Occipital lobe (tissue), 3 donors: ENCODE measurements at places on chromosomes 3 and 15.

DNA sequence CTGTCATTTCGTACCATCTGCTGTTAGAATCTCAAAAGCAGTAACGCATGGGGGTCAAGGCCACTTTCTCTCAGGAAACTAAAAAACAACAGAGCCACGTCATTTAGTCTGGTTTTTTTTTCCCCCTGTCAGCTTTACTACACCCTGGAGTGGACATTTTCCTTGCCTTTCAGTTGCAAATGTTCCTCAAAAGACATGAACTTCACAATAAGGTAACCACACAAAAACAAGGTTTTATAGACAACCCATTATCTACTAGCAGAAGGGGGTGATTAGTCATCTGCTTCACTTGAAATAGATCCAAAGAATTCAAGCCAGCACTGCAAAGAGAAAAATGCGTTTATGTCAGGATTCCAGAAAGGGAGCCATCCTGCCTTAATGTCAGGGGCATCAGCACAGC, 171.8 kb upstream of the CDIN1 start:
- DNase-seq = no peak

- DNase-seq = no peak
Measured at GRCh38 chr15:69035918-69036258, 21.4 kb downstream of the NOX5 start.

- no peak for DNase-seq
Measured at GRCh38 chr3:98779541-98780335, 16.6 kb downstream of the ST3GAL6 start.

DNA sequence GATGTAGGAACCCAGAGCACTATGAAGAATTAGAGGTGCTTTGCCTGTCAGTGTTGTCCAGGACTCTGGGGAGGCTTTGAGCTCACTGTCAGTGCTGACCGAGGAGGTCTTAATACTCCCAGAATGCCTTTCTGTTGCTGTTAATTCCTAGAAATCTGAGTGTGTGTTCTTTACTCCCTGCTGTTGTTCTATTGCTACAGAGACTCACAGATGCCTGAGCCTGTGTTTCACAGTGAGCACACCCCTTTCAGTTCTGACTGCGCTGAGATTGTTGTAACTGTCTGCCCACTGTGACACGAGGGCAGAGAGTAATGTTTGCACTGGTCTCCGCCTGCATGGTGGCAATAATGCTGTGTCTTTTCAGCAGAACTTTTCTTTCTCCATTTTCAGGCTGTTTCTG, 162.9 kb downstream of the RYR3 start:
- DNase-seq = no peak

DNA sequence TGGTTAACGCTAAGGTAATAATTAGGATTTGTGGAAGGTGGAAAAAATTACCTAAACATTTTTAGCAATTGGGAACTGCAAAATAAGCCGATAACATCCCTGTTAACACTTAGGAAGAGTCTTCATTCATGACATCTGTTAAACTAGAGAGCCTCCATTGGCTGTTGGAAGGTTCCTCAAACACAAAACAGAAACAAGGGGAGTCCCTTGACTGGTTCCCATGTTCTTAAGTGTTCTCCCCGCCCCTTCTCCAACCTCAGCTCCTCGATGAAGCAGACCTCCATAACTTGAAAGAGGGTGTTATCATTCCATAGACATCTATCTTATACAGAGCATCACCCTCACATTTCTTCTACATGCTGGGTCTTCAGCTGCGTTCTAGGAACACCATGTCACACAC, 2.5 kb downstream of the SLC22A13 start:
- DNase-seq = no peak

- DNase-seq = no peak
Measured at GRCh38 chr15:90496791-90497190, 32.9 kb upstream of the CRTC3 start.

GRCh38 chr15:36358094-36358493, 221.3 kb upstream of the CDIN1 start:
- no peak for DNase-seq

GRCh38 chr3:4320096-4320911, 17.1 kb downstream of the SETMAR start:
- DNase-seq = no peak

- no peak for DNase-seq
Measured at GRCh38 chr15:66696770-66697169, 5.3 kb upstream of the SMAD6 start.

DNA sequence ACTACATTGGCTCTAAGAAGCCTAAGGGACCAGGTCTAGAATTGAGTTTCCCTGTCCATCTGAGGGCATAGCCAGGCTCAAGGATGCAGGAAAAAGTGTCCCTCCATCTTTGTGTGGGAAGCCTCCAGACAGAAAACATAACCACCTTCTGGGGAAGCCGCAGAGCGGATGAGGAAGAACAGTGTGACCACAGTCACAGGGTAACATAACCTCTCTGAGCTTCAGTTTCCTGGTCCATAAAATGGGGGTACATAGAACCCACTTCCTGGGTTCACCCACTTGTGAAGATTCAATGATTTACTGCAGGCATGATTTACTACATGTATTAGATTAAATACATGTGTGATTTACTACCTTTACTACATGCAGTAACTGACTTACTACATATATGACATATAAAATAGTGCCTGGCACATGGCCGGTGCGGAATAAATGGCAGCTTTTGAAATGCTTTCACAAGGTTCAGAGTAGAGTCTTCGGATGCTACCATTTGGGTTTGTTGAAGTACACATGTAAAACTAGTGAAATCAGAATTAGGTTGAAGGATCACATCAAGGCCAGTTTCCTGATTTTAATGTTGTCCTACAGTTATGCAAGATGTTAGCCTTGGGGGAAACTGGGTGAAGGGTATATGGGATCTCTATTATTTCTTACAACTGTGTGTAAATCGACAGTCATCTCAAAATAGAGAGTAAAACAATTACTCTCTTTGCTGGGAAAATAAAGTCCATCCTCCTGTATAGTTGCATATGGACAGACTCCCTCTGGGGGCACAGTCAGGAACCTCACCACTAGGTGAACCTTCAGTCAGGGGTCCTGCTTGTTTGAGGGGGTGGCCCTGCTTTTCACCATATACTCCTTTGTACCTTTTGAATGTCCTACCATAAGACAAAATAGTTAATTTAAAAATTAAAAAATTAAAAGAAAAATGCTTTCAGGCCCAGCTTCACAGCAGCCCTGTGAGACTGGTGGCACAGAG, 86.0 kb downstream of the SEMA5B start:
- DNase-seq = no peak

DNA sequence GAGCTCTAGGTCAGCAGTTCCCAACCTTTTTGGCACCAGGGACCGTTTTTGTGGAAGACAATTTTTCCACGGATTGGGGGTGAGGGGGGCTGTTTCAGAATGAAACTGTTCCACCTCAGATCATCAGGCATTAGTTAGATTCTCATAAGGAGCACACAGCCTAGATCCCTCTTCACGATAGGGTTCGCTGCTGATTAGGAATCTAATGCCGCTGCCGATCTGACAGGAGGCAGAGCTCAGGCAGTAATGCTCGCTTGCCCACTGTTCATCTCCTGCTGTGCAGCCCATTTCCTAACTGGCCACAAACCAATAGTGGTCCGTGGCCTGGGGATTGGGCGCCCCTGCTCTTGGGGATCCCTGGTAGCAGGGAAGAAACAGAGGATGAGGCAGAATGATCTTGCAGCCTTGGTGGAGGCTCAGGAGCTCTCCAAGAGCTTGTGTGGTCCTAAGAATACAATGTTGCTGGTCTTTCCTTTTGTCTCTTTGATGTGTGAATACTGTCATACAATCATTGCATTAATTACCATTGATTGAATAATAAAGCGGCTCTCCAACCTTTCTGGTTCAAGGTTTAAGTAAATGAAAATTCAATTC, 183.2 kb downstream of the FNDC3B start:
- DNase-seq = no peak

DNA sequence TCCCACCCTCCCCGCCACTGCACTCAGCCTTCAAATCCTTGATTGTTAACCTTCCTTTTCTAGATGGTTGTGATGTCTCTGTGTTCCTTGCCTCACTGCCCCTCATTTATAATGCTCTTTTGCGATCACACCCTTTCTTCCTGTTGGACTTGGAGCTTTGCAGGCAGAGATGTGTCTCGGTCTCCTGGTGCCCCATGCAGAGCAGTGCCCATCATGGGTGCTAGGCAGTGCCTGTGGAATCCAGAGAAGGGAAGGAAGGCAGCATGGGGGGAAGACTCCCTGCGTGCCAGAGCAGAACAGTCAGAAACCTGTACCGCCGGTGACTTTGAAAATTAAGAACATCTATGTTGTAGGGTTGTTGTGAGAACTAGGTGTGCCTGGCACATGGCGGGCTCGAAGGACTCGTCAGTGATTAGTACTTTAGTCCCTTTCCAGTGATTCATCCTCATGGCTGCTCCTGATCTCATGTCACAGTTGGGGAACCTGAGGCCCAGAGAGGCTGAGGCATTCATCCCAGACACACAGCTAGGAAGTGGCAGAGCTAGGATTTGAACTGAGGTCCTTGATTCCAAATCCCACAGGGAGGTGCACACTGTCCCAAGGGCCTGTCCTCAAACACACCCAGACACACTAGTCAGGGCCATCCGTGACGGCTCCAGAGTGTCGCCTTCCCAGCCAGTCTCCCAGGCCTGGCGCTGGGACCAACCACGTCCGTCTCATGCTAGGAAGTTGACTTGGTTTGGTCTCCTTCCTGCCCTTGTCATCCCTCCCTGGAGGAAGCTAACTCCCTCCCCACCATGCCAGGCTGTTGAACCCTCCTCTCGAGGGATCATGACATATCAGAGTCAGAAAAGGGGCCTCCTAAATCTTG, 58.3 kb downstream of the SMAD6 start:
- no peak for DNase-seq

DNA sequence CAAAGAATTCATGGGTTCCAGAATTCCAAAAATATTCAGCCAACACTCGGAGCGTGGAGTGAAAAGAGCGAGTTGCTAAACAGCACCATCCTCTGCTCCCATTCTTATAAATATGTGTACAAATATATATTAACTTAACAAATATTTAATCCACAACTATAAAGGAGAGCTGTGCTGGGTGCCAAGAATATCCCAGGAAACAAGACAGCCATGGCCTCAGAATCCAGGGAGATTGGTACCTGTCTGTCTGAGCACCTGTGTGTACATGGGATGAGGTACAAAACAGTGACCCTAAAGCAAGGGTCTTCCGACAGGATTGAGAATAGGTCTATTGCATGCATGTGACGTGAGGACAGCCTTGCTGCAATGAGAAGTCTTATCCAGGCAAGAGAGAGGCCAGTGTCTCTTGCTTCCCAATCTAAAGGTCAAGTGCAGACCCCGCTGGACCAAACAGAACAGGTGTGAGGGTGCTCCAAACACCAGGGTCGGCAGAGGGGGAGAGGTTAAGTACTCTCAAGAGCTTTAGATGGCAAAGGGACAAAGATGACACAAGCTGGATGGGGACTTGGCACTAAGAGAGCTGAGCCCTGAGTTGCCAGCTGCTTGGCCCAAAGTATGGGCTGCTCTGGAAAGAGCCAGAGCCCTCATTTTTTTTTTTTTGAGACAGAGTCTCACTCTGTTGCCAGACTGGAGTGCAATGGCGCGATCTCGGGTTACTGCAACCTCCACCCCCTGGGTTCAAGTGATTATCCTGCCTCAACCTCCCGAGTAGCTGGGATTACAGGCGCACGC, 36.2 kb downstream of the HOMER2 start:
- no peak for DNase-seq

DNA sequence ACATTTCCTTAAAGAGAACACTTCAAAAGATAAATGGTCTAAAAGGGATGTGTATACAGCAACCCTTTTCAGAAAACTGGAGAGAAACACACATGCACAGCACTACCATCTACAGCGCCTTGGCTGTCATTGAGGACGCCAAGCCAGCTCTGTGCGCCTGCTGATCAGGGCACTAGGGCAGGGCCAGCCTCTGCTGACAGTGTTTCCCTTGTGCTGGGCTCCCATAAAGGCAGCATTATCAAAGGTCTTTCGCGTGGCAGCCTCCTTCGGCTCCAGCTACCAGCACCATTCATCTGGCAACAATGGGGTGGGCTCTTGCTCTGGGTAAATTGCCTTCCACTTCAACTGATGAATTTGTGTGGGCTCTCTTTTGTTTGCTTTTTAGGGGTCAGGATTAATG, 53.4 kb downstream of the LDHAL6B start:
- DNase-seq = peak; percentile 74

DNA sequence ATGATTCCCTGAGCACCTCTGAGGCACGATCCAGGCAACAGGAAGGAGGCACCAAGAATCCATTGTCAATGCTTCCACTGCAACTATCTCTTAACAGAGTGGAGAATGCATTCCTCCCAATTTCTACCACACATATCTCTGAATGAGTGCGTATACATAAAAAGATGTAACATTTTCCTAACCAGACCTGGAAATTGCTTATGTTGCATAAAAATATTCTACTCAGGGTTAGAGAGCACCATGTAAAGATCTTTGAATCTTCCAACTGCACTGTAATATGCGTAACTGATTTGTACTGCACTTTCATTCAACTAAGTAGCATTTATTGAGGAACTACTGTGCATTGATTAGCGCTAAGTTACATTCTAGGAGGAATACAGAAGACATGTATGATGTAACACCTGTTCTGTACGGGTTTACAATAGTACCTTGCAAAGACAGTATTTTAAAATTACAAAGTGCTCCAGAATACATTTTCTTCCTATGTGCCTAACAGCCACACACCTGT, 237.8 kb downstream of the EBLN2 start:
- no peak for DNase-seq
